Mesothelial cell of epicardium (in vitro differentiated cells): ENCODE measurements at places on chromosomes 3 and 15. TPM values are rescaled to one million over a fixed set of nuclear protein-coding genes. Genes with fewer than 3 reads are reported as not detected.
A peak's percentile ranks its signal among the peaks of the same experiment; 100 is the strongest.

DNA sequence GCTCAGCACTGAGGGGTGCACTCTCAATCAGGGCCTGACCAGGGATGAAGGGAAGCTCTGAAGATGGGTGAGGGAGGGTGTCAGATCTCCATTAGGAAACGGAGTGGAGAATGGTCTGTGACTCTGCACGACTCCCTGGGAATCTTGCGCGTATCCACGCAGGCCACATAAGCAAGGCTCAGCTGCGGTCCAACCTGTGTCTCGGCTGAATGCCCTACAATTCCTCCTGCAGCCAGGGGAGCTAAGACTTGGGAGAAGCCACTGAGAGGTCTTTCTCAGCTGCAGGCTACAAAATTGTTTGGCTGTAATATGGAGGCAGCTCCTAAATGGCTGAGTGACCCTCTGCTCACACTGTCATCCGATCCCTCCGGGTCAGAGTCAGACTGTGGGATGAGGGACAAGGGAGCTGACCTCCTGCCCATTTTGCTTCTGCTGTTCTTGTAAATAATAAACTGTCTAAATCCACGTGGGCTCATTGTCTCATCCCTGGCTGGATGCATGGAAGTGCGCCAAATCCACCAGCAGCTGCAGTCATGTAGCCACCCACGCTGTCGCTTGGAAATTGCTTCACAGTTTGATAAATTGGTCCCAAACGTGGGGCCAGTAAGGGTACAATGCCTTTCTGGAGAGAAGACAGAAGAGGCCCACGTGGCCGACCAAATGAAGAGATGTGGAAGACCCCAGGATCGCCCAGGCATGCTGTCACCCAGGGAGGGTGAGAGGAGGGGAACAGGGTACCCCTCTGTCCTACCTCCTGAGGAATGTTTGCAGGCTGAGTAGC, 30.5 kb downstream of the ALS2CL start:
- no peak for DNase-seq
- no peaks in the 10 kb centered on the region for H3K27me3 ChIP-seq
- H3K4me1 ChIP-seq: peaks cover 36% of the 10 kb centered on the region
- peak overlapping the region; percentile 31 for H3K27ac ChIP-seq

ATP13A5 gene
- total RNA-seq: not detected in 3 replicates

CLDN18 gene
- not detected in 3 replicates for total RNA-seq

PLCH1 gene
- total RNA-seq: 1.0 to 1.3 TPM (median 1.2 TPM) in 3 replicates

DNA sequence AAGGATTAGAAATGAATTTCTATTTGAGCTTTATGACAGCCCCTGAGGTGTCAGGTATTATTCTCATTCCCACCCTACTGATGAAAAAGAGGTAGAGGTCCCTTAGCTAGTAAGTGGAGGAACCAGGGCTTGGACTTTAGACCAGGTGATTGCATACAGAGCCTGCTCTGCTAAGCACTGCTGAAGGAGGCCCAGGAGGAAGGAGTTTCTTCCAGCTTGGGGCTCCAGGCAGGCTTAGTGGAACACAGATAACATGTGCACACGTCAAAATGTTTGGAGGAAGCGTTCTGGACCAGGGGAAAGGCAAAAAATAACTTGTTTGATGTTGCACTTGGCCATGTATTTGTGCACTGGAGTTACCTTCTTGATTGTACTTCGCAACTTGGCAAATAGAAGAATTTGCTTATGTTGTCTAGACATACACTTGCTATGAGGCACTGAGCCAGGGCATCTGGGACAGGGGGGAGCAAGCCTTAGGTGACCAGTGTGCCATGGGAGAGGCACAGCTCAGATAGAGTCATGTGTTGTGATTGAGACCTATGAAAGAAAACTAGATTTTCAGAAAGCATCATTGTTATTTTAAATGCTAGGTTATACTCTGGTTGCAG, 22.4 kb downstream of the IFT122 start:
- no peaks in the 10 kb centered on the region for H3K4me1 ChIP-seq
- H3K36me3 ChIP-seq: peaks cover 12% of the 10 kb centered on the region
- H3K27me3 ChIP-seq: no peaks in the 10 kb centered on the region
- H3K27ac ChIP-seq: no peak overlapping the region
- no peak overlapping the region for H3K4me3 ChIP-seq

CHRNA7 gene
- 2.2 to 3.0 TPM (median 2.9 TPM) in 3 replicates for total RNA-seq

DNA sequence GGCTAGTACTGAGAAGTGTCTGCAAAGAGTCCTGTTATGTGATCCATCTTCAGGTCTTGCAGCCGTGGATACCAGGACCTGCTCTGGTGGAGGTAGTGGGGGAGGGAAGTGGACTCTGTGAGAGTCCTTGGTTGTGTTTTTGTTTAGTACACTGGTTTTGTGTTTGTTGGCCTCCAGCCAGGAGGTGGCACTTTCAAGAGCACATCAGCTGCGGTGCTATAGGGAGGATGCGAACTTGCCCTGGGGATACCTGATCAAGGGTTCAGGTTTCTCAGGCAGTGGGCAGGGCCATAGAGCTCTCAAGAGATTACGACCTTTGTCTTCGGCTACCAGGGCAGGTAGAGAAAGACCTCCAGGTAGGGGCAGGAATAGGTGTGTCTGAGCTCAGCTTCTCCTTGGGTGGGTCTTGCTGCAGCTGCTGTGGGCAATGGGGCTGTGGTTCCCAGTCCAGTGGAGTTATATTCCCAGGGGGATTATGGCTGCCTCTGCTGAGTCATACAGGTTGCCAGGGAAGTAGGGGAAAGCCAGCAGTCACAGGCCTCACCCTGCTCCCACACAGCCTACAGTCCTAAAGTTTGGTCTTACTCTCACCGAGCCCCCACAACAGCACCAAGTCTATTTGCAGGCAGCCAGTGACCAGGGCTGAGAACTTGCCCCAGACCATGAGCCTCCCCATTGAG, 132.8 kb upstream of the NPHP3 start:
- H3K36me3 ChIP-seq: no peaks in the 10 kb centered on the region
- no peaks in the 10 kb centered on the region for H3K27me3 ChIP-seq
- peaks cover 2% of the 10 kb centered on the region for H3K4me1 ChIP-seq
- no peak overlapping the region for H3K4me3 ChIP-seq
- H3K27ac ChIP-seq: no peak overlapping the region
- no peak for DNase-seq

GRCh38 chr3:78015856-78016255, 976.0 kb downstream of the ROBO2 start:
- DNase-seq: no peak
- H3K27me3 ChIP-seq: no peaks in the 10 kb centered on the region
- peaks cover 34% of the 10 kb centered on the region for H3K4me1 ChIP-seq
- peak overlapping the region; percentile 21 for H3K27ac ChIP-seq

SH2D7 gene
- not detected in 3 replicates for total RNA-seq

ITPKA gene
- total RNA-seq: 0.55 to 0.80 TPM (median 0.79 TPM) in 3 replicates

HTR3E gene
- total RNA-seq: not detected in 3 replicates

GOLGA8J gene
- not detected in 3 replicates for total RNA-seq

RPUSD3 gene
- total RNA-seq: 40.9 to 48.4 TPM (median 47.2 TPM) in 3 replicates

DNA sequence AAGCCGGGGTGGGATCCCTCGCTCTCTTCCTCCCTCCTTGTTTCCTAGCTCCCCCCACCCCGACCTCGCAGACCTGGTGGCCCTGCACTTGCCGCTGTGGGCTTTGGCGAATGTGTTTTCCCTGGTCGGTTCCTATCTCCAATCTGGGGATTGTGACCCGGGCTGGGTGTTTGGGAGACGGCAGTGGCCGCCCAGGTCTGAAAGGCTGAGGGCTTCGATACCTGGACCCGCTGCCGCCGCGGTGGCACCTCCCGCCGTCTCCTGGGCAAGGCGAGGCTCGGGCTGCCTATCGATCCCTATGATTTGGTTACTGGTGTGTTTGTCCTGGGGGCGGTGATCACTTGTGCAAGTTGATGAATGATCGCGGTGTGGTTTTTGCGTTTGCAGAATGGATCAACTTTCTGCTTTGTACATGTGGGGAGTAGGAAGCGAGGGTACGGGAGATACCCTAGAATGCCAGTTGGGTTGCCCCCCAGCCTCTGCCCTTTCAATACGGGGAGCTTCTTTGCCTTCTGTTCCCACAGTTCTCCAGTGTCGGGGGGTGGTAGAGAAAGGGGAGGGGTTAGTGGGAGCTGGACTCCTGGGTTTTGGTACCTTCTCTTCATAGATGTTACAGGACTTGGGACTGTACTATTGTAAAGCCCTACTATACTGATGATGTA, 3.0 kb downstream of the BBX start:
- no peak for DNase-seq
- H3K4me3 ChIP-seq: peak overlapping the region; percentile 93
- H3K36me3 ChIP-seq: peaks cover 14% of the 10 kb centered on the region
- peak overlapping the region; percentile 93 for H3K27ac ChIP-seq
- no peaks in the 10 kb centered on the region for H3K27me3 ChIP-seq

CHRM5 gene
- 0.13 TPM in 1 of 3 replicates, not detected in the others for total RNA-seq

SOX2 gene
- 0.09 TPM in 2 of 3 replicates, not detected in the other for total RNA-seq

HDC gene
- total RNA-seq: not detected in 3 replicates

DNA sequence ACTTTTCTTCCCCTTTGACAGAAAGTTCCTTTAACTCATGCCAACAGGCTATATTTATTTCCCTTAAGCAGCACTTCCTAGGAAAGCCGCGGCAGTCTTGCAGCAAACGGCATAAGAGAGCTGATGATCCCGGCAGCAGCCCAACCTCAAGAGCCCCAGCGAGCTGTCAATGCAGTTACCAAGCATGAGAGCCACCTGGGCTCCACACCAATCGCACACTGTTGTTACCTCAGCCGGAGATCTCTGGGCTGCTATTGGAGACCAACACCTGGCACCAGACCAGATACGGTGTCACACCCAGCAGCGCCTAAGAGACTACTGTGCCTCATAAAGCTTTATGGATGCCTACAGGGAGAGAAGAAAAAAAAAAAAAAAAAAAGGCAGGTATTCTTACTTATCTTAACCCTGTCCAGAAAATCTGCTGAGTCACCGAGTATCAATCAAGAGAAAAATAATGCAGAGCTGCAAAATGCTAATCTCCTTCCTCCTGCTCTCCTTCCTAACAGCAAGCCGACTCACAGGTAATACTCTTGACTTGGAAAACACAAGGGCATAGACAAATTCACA, 11.7 kb downstream of the ABCC5 start:
- H3K36me3 ChIP-seq: peaks cover 12% of the 10 kb centered on the region
- H3K27ac ChIP-seq: peak overlapping the region; percentile 90
- peaks cover 24% of the 10 kb centered on the region for H3K4me1 ChIP-seq
- DNase-seq: peak; percentile 50
- H3K27me3 ChIP-seq: no peaks in the 10 kb centered on the region

CNTN4 gene
- total RNA-seq: 67.0 to 73.8 TPM (median 68.9 TPM) in 3 replicates

MTFMT gene
- 15.8 to 20.0 TPM (median 17.8 TPM) in 3 replicates for total RNA-seq

POLR2M gene
- 108 to 110 TPM (median 109 TPM) in 3 replicates for total RNA-seq

- no peak overlapping the region for H3K4me3 ChIP-seq
- H3K27ac ChIP-seq: no peak overlapping the region
- no peaks in the 10 kb centered on the region for H3K27me3 ChIP-seq
- DNase-seq: no peak
- H3K36me3 ChIP-seq: no peaks in the 10 kb centered on the region
These were observed 108.5 kb downstream of the TNIK start for GRCh38 chr3:171351676-171352075.

- H3K27me3 ChIP-seq: peaks cover 66% of the 10 kb centered on the region
- peaks cover 11% of the 10 kb centered on the region for H3K4me1 ChIP-seq
- no peak overlapping the region for H3K27ac ChIP-seq
- H3K36me3 ChIP-seq: no peaks in the 10 kb centered on the region
- peak overlapping the region; percentile 22 for H3K4me3 ChIP-seq
These were observed 8.6 kb downstream of the CLEC3B start for GRCh38 chr3:45034612-45035252.

- no peak overlapping the region for H3K4me3 ChIP-seq
- peak overlapping the region; percentile 68 for H3K27ac ChIP-seq
- no peak for DNase-seq
- H3K4me1 ChIP-seq: peaks cover 40% of the 10 kb centered on the region
- peaks cover 8% of the 10 kb centered on the region for H3K36me3 ChIP-seq
These were observed 267.0 kb upstream of the GOLIM4 start for GRCh38 chr3:168362661-168363247.

- peaks cover 45% of the 10 kb centered on the region for H3K27me3 ChIP-seq
- H3K36me3 ChIP-seq: no peaks in the 10 kb centered on the region
These were observed 52.3 kb upstream of the BNIP2 start for GRCh38 chr15:59741274-59741906.

GRCh38 chr3:131038326-131038725, 11.6 kb downstream of the NEK11 start:
- H3K4me3 ChIP-seq: no peak overlapping the region
- no peak overlapping the region for H3K27ac ChIP-seq
- H3K27me3 ChIP-seq: no peaks in the 10 kb centered on the region
- no peak for DNase-seq
